Tibial artery (tissue), 4 donors: ENCODE measurements at places on chromosomes 13 and 19.
A peak's percentile ranks its signal among the peaks of the same experiment; 100 is the strongest.

DNA sequence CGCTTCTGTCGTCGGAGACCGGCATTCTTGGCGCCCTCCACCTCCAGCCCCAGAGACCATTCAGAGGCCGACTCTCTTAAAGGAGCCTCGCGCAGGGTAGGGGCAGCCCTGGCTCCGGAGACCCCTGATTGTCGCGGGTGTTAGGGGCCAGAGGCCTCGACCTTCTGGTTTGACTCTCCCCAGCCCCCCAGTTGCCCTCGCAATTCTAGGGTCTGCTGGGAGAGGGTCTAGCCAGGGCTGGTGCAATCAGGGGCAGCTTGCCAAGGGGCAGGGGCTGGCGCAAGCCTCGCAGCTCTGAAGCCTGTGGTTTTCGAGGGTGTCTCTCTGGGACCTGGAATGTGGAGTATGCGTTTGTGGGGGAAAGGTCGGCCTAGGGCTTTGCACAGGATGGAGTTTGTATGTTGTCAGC is 1.6 kb upstream of the SLC7A10 start:
- DNase-seq, result no peak

DNA sequence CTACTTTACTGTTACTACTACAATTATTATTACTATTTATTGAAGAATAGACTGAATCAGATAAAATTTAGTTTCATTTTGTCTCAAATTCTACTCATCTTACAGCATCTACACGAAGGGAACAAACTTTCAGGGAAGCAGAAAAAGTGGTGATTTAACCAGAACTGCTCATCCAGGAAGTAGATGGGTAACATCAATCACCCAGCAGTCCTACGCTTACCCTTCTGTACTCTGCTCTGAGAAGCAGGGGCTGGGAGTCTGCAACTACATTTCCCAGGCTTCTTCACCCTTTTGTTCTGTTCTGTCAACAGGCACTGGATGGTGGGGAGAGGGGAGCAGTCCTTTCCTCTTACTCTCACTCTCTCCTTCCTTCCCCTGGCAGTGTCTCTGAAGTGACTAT is 31.4 kb upstream of the GGACT start:
- DNase-seq, result no peak

DNA sequence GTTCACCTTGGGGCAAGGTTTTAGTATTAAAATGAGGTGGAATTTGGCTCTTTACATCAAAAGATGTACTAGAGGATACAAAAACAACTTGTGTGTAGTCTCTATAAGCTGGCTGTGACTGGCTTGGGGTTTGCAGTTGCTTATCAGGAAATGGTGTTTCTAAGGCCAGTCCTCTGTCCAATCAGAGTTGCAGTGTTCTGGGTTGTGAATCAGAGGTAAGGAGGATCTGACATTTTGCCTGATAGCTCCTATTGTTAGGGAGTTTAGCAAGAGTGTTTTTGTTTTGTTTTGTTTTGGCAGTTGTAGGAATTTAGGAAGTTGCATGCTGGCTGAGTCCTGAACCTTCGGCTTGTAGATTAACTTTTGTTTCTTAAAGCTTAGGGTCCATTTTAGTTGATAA is 20.1 kb upstream of the ESD start:
- no peak for DNase-seq

DNA sequence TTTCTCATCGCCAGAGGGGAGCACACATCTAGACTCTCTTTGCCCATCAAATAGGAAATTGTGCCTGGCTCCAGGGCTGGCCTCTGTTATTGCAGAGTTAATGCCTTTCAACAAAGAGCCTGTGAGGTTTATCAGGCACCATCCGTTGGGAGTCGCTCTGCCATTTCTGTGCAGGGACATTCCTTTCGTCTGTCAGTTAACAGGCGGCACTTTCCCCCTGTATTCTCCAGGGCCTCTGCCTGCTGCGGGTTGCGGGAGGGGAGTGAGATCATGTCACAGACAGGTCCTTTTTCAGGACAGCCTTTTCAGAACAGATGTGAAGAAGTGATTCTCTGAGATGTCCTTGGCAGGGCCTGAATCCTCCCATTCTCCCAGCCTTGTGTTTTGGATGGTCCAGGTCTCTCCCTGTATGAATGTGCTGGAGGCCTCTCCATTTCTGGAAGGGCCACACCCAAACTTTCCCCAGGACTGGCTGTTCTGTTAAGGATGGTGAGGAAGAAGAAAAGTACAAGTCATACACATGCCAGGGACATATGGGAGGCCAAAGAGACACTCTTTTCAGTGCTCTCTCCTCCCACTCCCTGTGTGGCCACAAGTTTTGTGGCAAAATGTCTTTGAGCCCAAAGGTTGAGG is 14.9 kb downstream of the SERP2 start:
- no peak for DNase-seq

- no peak for DNase-seq
Observed at GRCh38 chr19:51803519-51803918, 8.6 kb downstream of the FPR3 start.

GRCh38 chr13:113723410-113724015 is 35.5 kb upstream of the TMEM255B start:
- DNase-seq, result no peak

DNA sequence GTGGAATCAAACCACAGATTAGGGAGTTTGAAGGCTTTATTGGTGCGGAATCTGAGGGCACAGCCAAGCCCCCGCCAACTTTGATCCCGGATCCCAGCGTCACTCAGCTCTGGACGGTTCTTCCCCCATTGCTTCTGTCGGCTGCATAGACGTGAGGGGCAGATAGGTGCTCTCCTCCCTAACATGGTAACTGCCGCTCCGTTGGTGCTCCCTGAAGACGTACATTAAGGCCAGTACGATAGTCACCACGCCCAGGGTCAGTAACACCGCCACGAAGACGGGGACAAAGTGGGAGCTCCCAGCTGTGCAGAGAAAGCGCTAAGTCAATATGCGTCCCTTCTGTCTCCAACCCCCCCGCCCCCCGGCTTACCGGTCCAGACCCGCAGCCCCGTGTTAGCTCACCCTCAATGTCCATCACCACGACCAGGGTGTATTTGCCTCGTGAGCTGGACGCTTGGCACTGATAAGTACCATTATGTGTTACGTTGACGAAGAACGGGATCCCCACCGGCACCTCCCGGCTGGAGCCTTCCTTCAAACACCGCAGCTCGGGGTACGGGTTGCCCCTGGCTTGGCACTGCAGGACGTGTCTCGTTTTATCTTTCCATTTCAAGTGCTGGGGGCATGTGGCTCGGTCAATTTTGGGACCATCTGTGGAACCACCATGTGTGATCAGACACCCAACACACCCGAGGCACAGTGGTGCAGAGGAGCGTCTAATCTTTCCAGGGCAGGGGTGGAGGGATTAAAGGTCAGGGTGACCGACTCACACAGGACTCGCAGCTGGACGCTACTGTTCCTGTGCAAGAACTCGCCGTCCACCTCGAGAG is 644 bp upstream of the RAVER1 start:
- DNase-seq, result no peak

GRCh38 chr13:33913829-33914228 is 95.9 kb downstream of the RFC3 start:
- no peak for DNase-seq

DNA sequence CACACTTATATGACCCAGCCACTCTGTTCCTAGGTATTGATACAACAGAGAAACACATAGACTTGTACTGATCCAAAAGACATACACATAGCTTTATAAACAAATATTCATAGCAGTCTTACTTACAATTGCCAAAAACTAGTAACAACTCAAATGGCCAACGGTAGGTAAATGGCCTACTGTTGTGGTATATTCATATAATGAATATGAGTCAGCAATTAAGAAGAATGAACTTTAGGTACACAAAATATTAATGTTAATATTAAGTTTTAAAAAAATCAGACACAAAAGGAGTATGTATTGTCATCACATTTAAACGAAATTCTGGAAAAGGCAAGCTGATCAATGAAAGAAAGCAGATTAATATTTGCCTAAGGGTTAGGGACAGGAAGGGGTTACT is 19.7 kb downstream of the KPNA3 start:
- DNase-seq, result no peak

GRCh38 chr13:90485436-90485835 is 862.1 kb upstream of the MIR17HG start:
- no peak for DNase-seq

DNA sequence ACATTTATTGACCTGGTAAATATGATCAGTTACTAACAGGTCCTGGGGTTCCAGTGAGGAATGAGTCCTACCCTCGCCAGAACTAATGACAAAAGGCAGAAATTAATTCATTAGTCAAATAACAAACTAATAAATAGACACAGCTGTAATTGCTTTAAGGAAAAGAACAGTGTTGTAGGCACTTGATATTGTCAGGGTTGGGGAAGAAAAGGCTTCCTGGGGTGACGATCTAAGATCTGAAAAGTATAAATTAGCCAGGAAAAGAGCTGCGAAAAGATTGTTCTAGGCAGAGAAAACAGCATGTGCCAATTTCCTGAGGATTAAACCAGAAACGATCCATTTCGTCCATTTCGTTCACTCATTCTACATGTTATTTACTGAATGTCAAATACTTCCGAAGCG is 670 bp upstream of the CHAF1A start:
- no peak for DNase-seq

DNA sequence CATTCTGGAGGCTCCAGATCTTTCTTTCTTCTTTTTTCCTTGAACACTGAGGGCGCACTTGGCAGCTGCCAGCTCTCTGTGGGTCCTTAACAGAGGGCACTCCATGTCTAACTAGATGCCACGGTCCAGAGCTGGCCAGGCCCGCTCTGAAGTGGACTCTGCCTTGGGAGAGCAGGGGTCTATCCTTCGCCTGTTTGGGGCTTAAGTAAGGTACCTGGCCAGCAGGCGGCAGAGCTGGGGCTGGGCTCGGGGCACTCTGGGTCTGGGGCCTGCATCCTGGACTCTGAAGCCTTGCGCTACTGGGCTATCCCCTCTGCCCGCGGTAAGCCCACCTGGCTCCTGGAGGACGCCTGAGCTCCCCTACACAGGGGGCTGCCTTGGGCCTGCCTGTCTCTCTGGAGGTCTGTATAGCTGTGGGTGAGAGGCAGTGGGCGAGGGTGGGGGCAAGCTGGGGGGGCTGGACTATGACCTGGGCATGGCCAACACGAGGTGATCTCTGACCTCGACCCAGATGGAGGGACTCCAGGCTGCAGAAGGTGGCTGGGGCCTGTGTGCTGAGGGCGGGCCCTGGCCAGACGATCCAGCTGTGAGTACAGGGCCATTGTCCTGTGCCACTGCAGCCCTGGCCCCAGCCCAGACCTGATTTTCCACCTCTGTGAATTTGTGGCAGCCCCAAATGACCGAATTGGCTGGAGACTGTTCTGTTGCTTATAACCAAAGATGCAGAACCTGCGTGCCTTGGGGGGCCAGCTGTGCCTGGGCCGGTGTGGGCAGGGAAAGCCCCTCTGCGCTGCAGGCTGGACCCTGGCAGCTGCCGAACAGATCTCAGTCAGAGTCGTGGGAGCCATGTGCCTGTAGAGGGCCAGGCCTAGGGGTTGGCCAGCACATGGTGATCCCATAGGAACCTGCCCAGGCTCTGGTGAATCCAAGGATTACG is 26.5 kb downstream of the CEBPG start:
- peak; percentile 56 for DNase-seq

DNA sequence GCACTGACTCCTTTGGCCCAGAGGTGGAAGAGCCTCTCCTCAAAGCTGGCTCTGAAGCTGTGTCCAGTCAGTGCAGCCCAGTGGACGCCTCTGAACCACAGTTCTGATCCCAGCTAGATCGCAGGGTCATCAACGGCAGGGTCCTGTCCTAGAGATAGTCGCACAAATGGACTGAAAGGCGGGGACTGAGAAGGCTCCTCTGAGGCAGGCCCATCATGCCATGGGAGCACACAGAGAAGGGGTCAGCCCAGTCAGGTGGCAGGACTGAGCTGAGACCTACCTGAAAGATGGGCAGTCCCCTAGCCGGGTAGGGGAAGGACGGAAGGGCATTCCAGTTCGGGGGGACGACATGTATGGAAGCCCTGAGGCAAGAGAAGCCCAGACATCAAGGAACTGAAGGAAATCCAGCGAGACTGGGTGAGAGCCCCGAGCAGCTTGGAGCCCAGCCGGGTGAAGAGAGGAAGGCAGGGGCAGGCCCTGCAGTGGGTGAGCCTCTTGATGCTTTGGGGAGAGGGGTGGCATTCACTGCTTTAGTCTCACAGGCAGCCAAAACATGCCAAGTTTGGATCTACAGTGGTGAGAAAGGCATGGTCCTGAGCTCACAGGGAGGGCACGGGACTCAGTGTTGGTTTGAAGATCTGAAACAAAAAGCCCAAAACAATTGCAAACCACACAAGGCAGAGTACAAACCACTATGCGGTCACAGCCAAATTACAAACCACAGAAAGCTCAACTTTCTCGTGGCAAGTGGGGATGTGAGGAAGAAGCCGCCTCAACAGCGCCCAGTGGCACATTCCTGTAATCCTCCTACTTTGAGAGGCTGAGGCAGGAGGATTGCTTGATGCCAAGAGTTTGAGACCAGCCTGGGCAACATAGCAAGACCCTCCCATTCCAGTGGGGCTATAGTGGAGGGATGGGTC is 10.0 kb downstream of the CALM3 start:
- peak; percentile 60 for DNase-seq

DNA sequence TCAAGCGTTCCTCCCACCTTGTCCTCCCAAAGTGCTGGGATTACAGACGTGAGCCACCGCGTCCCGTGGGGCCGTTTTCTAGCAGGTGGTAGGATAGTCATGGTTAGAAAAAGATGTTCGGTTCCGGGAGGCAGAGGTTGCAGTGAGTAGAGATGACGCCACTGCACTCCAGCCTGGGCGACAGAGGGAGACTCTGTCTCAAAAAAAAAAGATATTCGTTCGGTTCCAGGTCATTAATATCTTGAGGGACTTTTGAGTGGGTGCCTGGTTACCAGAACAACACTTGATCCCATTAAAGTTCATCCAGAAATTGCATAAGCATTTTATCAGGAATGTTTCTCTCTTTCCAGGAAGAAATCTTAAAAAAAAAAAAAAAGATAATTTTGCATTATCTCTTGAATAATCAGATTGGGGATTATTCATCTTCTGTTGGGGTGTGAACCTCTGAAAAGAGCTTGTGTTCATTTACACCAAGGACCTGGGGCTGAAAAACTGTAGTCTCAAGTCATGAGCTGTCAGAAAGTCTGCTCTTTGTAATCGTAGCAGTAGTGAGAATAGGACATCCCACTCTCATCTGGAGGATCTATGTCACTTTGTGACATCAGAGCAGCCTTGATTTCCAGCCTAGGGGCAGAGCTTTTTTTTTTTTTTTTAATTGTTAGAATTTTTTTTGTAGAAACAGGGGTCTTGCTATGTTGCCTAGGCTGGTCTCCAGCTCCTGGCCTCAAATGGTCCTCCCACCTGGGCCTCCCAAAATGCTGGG is 1.0 kb upstream of the ETHE1 start:
- peak; percentile 57 for DNase-seq

GRCh38 chr19:50460161-50460765 is 16.0 kb upstream of the EMC10 start:
- no peak for DNase-seq
